ENCODE measurements at places on chromosomes 2 and 18.

- DNase-seq: no peak
Observed at GRCh38 chr2:110670826-110671225, 7.0 kb downstream of the BUB1 start.

DNA sequence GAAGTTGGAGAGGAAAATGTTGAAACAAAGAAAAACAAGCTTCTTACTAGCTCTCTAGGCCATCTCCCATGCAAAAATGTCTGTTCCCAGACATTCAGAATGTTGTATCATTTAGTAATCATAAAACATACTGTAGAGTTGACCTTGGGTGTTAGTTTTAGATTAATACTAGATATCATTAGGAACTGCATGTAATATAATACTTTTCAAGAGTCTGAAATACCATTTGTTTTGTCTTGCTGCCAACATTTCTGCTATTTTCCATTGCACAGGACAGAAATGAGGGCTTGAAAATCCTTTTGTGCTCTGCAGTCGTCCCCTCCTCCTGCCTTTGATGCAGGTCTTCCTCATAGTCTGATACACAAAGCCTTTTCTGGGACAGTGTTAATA is 89.5 kb upstream of the RBMS1 start:
- DNase-seq: no peak

- DNase-seq: no peak
Observed at GRCh38 chr2:212337036-212337435, 201.6 kb downstream of the ERBB4 start.

- no peak for DNase-seq
Observed at GRCh38 chr2:66303471-66303870, 131.5 kb upstream of the MEIS1 start.

DNA sequence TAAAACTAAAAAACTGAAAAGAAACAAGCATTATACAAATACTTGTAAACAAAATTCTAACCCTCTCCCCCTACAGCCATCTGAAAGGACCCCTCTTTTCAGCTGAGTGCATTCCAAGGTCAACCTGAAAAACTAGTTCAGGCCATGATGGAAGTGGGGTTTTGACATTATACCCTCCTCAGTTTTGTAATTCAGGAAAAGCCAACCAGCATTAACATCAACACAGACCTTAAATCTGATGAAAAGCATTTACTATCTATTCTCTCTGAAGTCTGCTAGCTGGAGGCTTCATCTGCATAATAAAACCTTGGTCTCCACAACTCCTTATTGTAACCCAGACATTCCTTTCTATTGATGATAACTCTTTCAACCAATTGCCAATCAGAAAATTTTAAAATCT is 302.2 kb downstream of the CNTNAP5 start:
- no peak for DNase-seq

DNA sequence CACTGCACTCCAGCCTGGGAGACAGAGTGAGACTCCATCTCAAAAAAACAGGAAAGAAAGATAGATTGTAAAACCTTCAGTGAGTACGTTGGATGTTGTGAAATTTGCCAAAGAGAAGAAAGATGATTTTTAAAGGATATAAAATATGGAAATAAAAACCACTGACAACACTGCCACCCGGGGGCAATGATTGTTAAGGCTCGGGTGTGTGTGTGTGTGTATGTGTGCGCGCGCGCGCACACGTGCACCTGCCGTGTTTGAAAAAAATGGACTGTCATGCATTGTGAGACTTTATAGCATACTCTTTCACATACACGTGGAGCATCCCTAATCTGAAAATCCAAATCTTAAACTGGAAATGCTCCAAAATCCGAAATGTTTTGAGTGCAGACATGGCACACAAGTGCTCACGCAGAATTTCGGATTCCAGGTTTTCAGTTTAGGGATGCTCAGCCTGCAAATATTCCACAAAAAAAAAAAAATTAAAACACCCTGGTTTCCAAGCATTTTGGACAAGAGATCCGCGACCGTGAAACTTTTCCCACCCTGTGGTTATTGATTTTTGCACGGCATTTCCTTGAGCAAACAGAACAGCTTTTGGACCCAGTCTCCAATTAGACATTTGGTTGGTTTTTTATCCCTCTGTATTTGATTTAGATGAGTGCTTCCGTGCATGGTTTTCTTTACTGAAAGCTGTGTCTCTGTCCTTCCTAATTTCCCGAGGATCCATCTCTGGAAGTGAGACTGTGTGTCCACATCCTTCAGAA is 269.2 kb downstream of the AGAP1 start:
- DNase-seq: no peak

DNA sequence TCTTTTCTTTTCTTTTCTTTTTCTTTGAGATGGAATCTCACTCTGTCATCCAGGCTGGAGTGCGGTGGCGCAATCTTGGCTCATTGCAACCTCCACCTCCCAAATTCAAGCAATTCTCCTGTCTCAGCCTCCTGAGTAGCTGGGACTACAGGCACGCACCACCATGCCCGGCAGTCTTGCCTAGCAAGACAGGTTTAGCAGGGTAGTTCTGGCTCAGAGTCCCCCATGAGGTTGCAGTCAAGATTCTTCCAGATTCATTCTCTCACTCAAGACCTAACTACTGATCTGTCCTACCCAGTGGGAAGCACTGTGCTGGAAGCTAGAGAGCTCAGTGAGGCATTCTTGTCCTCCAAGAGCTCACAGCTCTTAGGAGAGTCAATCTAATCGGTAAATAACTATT is 17.6 kb upstream of the ZAP70 start:
- DNase-seq: no peak

DNA sequence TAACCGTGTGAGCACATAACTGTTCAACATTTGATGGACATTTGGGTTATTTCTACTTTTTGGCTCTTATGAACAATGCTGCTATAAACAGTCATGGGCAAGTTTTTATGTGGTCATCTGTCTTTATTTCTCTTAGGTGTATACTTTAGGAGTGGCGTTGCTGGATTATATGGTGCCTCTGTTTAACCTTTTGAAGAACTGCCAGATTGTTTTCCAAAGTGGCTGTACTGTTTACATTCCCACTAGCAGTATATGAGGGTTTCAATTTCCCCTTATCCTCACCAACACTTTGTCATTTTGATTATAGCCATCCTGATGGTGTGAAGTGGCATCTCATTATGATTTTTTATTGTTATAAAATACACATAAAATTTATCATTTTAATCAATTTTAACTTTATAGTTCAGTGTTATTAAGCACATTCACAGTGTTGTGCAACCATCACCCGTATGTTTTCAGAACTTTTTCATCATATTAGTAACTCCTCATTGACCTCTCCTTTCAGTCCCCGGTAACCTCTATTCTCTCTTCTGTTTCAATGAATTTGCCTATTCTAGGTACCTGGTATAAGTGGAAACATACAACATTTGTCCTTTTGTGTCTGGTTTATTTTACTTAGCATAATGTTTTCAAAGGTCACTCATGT is 55.4 kb downstream of the EML4 start:
- DNase-seq: no peak

GRCh38 chr2:136110526-136110925 is 7.4 kb downstream of the CXCR4 start:
- DNase-seq: no peak
